Fibroblast of skin of back (primary cell): ENCODE measurements at places on chromosomes 2 and 18.
A peak's percentile ranks its signal among the peaks of the same experiment; 100 is the strongest.

GRCh38 chr18:53458944-53459580 is 765.4 kb downstream of the MBD2 start:
- DNase-seq, result peak; percentile 62

DNA sequence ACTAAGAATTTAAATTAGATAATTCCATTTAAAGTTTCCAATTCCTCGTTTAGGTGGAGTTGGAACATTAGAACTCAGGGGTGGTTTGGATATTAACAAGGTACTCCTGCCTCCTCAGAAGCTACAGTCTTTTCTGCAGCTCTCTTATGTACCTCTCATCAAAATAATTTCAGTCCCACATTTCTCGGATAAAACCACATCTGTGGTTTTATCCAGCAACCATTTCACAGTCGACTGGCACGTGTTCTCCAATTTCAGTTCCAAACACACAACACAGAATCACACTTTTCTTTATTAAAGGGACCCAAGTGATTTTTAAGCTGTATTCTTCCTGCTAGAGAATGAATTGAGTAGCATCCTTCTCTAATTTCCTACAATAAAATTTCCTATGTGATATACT is 22.7 kb upstream of the NFU1 start:
- no peak for DNase-seq

GRCh38 chr2:54559593-54560145 is 103.5 kb downstream of the SPTBN1 start:
- DNase-seq, result peak; percentile 96

DNA sequence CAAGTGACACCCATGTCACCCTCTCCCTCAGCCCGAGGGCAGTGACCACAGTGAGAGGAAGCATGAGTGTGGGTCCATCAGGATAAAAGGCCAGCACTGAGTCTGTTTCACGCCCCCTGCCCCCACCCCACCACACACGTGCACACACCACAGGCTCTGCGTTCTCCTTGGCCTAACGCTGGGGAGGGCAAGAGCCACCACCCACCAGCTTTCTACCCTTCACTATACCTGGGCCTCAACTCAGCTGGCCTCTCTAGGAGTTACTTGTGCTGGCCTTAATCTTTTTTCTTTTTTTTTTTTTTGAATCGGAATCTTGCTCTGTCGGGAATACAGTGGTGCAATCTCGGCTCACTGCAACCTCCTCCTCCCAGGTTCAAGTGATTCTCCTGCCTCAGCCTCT is 140.5 kb downstream of the ZFP36L2 start:
- DNase-seq, result no peak
